ENCODE measurements at places on chromosomes 5 and 9.

GRCh38 chr5:35443803-35444595 lies 173.7 kb upstream of the SPEF2 start:
- DNase-seq, result no peak

DNA sequence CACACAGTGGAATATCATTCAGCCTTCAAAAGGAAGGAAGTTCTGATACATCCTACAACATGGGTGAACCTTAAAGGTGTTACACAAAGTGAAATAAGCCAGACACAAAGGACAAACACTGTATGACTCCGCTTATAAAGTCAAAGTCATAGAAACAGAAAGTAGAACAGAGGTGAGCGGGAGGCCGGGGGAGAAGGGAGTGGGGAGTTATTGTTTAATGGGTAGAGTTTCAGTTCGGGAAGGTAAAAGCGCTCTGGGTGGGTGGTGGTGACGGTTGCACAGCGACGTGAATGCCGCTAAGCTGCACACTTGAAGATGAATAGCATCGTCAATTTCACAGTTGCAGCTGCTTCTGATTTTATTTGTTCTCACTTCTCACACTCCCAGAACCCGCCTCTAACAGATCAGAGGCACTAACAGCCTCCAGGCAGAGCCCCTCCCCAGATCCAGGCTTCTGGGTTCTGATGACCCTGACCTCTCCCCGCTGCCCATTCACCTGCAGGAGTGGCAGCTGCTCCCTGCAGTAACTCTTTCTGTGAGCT lies 34.1 kb downstream of the BNIP1 start:
- no peak for DNase-seq

DNA sequence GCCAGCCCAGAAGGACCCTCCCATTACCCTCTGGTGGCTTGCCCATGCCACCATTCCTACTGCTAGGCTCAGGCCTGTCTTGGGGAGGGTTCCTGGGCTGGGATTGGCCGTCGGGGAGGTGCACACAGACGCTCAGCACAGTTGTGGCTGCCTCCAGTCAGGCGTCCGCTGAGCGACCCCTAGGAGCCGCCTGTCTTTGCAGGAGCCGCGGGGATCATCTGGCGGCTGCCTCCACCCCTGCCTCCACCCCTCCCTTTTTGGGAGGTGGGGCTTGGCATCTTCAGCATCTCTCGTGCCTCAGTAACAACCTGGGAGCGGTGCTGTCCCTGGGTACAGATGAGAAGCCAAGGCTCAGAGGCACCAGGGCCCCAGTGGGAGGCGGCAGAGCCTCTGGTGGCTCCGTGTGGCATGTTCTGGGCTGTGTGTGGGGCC lies 39.6 kb downstream of the RXRA start:
- no peak for DNase-seq

DNA sequence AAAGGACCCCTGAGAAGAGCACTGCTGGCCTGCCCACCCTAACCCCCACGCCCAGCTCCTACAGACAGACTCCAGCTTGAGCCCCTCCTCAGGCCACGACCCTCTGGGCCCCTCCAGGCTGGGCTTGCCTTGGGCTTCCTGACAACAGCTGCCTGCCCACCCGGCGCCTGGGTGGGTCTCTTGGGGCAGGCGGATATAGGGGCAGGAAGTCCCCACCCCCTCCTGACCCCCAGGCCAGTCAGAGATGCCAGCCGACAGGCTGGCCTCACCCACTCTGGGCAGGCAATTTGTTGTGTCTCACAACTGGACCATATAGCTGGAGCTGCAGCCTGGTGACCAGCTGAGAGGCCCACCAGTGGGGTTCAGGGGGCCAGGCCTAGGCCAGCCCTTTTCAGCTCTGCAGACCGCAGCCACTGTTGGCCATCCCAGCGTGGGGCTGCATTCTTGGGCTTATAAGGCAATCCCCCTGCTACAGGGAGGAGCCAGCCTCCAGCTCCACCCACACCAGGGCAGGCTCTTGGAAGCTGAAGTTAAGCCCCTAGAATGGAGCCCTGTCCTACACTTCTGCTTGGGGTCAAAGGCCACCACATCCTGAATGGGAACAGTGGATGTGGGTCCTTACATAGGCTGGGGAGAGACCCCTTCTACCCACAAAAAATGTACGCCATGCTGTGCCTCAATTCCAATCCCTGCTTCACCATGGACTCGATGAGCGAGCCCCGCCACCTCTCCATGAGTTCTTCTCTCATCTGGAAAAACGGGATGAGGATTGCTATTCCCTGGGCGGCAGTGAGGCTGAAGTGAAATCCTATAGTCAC lies 2.0 kb downstream of the PDLIM7 start:
- DNase-seq, result no peak

DNA sequence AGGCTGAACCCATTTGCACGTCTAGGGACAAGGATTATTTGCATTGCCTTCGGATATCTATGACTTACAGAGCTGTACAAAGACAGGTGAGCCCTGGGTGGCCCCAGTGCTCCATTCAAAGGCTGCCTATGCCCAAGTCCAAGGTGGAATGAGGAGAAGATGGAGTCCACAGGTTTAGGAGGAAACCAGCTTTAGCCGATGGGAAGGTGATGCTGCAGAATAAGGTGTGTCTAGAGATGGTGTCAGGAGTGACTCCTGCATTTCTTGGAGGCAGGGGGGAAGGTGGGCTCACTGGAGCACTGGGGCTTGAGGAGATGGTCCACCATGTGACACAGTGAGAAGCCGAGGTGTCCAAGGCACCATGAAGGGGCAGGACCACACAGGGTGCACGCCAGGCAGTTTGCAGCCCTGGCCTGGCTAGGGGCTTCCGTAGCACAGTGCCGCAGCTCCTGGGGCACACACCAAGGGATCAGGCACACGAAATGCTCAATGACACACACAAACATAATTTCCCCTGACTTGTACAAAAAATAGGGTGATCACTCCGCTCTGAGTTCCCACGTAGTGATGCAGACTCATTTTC lies 32.1 kb downstream of the SEMA4D start:
- no peak for DNase-seq

GRCh38 chr9:35756275-35757225 lies 2.5 kb upstream of the MSMP start:
- DNase-seq, result peak; percentile 50

DNA sequence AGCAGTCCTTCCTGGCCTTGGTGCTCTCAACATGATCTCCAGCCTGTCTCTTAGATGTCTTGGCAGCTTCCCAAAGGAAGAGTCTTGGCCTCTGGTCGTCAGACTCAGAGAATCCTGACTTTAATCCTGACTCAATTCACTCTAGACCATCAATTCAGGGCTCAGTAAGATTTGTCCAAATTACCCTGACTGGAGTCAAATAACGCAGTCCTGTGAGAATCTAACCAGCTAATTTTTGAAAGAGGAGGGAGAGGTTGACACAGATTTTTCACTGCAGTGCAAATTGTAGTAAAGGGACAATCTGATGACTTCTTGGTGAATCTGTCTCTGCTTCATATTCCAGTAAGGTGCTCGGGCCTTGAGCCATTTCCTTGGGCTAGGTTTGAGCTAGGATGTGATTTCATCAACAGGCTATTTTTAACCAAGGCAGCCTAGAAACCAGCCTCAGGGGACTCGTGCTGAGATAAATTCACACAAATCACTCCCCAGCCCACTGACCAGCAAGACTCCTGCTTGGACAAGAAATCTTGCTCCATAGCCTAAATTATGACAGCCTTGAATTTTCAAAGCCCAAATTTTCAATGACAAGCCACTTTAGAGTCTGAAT lies 257.4 kb downstream of the ENC1 start:
- peak; percentile 61 for DNase-seq
